Panc1 (cell line): ENCODE measurements at places on chromosomes 3 and 15. TPM values are rescaled to one million over a fixed set of nuclear protein-coding genes. Genes with fewer than 3 reads are reported as not detected.

The ST8SIA2 gene
- total RNA-seq, result 0.15 TPM

The CALML4 gene
- 5.4 TPM for total RNA-seq

The SOX2 gene
- 0.39 TPM for total RNA-seq

The CHRM5 gene
- not detected for total RNA-seq

The TRANK1 gene
- total RNA-seq, result 3.2 TPM

The HRH1 gene
- 4.6 TPM for total RNA-seq

The MELTF gene
- total RNA-seq, result 18.7 TPM

The CISH gene
- 0.57 TPM for total RNA-seq

The ZMYND10 gene
- total RNA-seq, result 3.6 TPM

The GLDN gene
- 0.57 TPM for total RNA-seq

The SLC6A20 gene
- 0.28 TPM for total RNA-seq

The PFN2 gene
- total RNA-seq, result 220 TPM

- DNase-seq, result no peak
Observed at GRCh38 chr15:82540984-82541431, 751 bp upstream of the RPS17 start.

DNA sequence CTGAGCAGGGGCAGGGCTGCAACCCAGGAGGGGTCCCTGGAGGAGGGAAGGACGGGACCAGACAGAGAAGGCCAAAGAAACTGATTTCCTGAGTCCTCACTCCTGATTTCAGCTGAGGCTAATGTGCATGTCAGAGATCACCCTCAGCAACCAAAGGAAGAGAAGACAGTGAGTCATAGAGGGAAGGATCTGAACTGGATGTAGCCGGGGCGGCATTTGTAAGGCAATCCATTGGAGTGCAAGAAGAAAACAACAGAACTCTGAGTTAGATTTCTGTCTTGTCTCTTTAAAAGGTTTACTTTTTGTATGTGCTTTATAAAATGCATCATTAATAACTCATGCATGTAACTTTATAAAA, 105.3 kb upstream of the AGBL1 start:
- no peak for DNase-seq

DNA sequence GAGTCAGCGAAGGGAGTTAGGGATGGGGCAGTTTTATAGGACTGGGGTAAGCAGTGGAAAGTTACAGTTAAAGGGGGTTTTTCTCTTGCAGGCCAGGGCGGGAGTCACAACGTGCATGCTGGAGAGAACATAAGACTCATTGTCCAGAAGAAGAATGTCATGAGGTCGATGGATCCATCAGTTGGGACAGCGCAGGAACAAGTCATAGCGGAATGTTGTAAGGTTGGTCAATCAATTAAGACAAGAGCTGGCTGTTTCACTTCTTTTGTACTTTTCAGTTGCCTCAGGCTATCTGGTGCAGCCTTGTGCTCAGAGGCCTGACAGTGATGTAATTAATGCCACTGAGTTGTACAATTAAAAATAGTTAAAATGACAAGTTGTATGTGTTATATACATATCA, 165.6 kb downstream of the OCA2 start:
- no peak for DNase-seq

DNA sequence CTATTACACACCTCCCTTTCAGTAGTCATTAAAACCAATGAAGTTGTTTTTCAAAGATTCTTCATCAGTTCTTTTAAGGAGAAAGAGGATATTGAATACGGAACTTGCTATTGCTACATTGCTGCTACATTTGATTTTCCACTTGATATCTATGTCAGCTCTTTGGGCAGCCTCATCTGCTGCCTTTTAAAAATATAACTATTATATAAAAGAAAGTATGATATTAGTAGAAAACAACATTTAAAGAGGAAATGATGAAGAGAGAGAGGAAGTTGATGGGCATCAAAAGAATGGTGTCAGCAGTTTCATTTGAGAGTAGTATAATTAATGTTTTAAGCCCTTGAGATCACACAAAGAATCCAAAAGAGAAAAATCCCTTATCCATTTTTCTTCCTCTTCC, 171.4 kb downstream of the NFKBIZ start:
- no peak for DNase-seq

GRCh38 chr3:101865751-101866509, 16.6 kb downstream of the NFKBIZ start:
- DNase-seq, result no peak

DNA sequence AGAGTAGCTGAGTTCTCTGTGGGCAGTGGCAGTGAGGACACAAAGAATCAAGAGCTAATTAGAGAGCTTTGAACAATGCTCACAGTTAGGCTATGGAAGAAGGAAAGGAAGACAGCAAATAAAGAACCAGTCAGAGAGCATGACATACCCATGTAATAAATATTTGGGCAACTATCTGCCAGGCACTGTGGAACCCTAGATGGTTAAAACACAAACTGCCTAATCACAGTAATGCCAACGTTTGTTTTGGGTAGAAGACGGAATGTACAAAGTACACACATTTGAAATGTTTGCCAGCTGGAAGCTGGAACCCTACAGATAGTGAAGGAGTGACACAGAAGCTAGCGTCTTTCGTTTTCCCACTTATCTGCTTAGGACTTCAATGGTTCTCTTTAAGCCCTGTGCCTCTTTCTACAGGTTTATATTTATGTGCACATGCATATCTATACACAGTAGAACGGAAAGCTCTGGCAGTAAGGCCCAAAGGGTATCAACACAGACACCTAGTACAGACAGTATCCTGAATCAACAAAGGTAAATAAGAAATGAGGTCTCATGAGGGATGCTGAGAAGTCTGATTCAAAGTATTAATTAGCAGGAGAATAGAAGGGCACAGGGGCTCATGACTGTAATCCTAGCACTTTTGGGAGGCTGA, 44.6 kb downstream of the ANKRD28 start:
- no peak for DNase-seq

- DNase-seq, result no peak
Observed at GRCh38 chr15:42024303-42024702, 3.5 kb upstream of the PLA2G4E start.

- no peak for DNase-seq
Observed at GRCh38 chr3:184174284-184174645, 390 bp upstream of the AP2M1 start.

DNA sequence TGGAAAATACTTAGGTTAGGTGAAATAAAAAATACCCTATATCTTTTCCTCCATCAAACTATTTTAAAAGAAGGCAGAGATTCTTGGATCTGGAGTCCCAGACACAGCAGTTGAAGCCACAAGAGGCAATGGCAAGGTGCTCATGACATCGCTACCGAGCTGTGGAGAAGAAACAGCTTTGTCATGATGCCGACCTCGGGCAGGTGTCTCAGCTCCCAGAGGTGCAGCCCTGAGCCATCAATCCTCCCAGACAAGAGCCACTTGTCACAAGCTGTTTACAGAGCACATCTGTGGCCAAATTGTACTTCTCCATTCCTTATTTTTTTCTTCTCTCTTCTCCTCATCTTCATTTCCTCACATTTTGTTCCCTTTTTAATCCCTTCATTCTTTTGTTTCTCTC, 50.8 kb downstream of the GPR176 start:
- no peak for DNase-seq

DNA sequence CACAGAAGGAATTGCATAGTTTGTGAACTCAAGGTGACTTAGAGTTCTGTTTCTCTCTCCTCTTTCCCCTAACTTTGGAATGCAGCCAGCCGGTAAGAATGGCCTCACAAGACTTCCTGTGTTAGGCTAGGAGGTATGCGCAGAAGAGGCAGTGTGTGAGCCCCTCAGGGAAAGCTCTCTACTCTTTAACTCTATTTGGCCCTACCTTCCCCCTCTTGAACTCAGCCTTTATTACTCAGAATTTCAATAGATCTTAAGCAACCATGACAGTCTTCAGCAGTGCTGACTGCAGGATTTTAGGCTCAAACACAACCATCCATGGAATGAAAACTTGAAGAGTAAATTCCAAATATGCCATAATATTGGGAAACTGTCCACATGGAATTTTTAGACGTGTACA, 209.5 kb downstream of the DTWD1 start:
- no peak for DNase-seq

DNA sequence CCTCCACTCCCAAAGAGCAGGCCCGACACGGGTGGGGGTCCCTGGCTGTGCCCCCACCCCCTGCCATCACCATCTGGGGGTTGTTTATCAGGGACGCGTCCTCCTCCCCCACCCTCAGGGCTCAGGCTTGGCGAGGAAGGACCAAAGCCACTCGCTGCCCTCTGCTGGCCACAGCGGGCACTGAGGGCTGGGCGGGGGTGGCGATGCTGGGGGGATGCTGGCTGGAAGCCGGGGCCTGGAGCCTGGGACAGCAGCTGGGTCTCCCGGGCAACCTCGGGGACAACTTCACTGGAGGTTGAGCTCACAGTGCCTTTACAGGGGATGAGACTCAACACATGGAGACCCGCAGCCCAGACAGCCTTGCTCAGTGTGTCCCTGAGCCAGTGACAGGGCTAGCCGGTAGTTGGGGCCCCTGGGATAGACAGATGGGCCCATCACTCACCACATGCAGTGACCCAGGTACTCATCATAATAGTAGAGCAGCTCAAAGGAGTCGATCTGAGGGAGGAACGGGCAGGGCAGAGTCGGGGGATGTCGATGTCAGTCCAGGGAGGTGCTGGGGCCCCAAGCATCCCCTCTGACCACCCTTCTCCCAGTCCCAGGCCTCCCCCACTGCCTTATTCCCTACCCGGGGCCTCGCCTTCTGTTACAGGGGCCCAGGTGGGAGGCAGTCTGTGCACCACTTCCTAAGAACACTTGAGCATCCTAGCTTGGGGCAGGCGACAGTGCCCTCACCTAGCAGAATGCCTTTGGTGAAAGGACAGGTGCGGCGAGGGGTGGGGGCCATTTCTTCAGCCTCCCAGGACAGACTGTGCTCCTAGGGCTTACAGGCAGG, 5.9 kb upstream of the CALML4 start:
- no peak for DNase-seq

DNA sequence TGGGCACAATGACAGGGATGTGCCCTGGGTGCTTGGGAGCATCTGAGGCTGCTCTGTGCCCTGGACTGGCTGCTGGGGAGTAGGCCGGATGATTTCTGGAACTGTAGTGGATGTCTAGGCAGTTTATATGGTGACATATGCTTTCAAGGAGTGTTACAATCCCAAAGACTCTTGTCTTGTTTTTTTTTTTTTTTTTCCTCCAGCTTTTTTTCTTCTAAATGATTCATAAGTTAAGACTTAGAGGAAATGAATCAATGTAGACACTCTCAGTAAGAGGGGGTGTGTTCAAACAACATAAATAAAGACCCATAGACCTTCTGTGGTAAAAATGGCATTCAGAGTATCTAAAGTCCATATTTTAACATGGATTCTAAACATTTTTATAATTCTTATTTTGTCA, 706.1 kb upstream of the GOLIM4 start:
- no peak for DNase-seq

GRCh38 chr3:141063831-141064230, 12.7 kb downstream of the SPSB4 start:
- no peak for DNase-seq

- no peak for DNase-seq
Observed at GRCh38 chr3:188860147-188860546, 311.6 kb upstream of the TPRG1 start.

- peak; percentile 82 for DNase-seq
Observed at GRCh38 chr3:190017521-190018288, 103.0 kb downstream of the P3H2 start.

GRCh38 chr3:125109536-125109925, 53.7 kb upstream of the HEG1 start:
- no peak for DNase-seq

- no peak for DNase-seq
Observed at GRCh38 chr3:16917256-16917935, 32.6 kb downstream of the PLCL2 start.

DNA sequence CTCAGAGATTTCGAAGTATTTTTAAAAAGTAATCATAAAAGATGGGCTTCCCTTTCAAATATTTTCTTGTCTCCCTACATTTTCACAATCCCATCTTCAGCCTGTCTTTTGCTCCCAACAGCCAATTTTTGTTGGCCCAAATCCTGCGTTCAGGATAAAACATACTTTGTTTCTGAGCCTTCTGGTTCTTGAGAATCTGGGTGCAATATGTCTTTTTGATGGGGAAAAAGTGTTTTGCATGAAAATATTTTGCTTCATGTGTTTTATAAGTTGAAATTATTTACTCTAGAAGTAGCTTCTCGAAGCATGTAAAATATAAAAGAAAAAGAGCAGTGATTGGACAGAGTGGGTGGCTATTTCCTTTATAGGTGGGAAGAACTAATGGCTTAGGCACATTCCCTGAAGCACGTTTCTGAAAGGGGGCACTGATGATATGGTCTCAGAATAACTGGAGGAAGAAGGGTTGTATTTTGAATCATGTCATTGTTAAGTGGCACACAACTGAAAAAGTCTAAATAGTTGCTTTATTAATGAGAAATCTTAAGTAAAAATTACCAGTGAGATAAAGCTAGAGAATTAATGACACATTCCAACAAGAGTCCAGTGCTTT, 3.9 kb downstream of the UNC13C start:
- DNase-seq, result no peak

DNA sequence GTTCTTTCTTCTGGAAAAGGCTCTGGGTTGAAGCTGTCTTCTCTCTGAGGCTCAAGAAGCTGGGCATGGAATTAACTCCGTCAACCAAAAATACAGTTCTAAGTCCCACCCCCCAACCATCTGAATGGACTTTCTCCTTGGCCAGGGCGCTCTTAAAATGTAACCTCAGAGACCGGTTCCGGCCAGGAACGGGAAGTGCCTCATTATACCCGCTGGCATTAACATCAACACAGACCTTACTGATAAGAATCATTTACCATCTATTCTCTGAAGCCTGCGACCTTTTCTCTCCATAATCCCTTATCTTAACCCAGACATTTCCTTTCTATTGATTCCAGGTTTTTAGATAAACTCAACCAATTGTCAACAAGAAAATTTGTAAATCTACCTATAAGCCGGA, 64.7 kb downstream of the ATP1B3 start:
- no peak for DNase-seq

DNA sequence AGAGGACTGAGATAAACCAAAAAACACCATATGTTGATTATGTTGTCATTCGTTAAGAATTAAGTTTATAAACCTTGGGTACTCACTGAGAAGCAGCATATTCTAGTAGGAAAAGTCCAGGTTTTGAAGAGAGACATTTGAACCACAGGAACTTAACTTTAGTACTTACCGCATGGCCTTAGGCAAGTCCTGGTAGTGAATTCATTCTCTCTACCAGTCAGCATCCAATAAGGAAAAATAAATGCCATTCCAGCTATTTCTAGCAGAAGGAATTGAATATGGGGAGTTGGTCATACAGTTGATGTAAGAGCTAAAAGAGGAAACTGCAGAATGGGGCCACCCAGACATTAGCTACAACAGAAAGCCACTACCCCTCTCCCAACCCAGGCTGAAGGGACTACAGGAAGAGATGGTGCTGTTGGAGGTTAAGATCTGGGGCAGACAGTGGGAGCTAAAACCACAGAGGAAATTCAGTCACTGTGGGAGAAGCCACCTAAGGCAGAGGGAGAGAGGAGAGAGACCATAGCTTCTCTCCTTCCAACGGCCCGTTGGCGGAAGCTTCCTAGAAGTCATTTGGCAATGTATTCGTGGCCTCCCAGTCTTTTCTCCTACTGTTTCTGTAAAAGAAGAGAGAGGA, 133.8 kb upstream of the RARB start:
- no peak for DNase-seq

- no peak for DNase-seq
Observed at GRCh38 chr3:46667061-46667621, 26.3 kb downstream of the ALS2CL start.
